ENCODE measurements at places on chromosomes 7 and 10.

- no peak for DNase-seq
These were observed 32.1 kb downstream of the JCAD start for GRCh38 chr10:30027057-30028005.

GRCh38 chr7:1197997-1198625 is 34.6 kb upstream of the UNCX start:
- no peak for DNase-seq

DNA sequence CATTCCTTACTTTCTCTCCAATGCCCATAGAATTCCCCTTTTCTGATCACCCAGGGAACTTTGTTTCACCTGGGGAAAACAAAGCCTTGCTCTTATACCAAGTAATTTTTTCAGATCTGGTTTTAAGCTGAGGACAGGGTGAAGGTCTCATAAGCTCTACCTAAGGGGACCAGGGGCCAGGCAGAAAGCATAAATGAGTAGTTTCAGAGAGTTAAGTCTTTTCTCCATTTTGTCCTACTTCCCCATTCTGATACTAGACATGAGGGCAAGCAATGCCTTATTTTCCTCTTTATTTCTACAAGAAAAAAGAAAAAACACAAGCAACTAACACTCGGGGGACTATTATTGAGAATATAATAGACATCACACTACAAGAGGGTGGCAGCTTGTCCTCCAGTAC is 2.9 kb downstream of the AKR1D1 start:
- no peak for DNase-seq

GRCh38 chr10:71254834-71255549 is 42.6 kb downstream of the UNC5B start:
- no peak for DNase-seq

- DNase-seq = no peak
These were observed 19.8 kb downstream of the MDFIC start for GRCh38 chr7:114941692-114942091.

GRCh38 chr7:124618871-124619270 is 146.7 kb downstream of the GPR37 start:
- DNase-seq = no peak

DNA sequence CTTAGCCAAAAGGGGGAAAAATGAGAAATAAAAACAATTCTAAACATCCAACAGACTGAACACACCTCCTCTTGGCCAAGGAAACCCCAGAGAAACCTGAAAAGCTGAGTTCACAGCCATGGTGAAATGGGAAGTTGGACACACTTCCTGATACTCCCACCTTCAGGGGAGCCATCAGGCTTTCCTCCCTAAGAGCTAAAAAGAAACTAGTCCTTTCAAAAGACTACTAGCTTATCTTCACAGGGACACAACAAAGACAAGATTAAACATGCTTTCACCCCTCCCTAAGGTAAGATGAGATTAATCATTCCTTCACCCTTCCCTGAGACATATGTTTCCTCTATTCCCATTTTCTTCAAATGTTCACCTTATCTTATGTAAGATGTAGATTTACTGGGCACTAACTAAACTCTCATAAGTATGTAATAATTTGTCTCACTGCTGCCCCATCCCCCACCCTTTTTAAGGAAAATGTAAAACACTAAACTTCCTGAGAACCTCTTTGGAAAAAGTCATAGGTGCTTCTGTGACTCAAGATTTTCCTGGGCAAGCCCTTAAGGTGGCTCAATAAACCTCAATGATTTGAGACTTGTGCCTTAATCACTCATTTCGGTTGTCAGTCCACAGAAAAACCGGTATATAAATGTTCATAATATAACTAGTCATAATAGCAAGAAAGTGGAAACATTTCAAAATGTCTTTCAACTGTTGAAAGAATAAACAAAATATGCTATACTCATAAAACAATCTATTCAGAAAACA is 40.5 kb downstream of the HTR7 start:
- no peak for DNase-seq

DNA sequence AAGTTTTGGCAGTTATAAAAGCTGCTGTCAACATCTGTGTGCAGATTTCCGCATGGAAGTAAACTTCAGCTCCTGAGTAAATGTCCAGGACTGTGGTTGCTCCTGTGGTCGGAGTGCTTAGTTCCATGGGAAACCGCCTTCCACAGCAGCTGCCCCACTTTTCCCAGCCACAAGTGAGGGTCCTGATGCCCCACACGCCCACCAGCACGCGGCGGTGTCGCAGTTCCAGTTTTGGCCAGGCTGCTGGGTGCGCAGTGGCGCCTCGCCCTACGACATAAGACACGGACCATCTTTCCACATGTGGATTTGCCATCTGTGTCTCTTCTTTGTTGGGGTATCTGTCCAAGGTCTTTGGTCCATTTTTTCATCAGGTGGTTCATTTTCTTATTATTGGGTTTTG is 167.1 kb downstream of the DIP2C start:
- DNase-seq = peak; percentile 80

DNA sequence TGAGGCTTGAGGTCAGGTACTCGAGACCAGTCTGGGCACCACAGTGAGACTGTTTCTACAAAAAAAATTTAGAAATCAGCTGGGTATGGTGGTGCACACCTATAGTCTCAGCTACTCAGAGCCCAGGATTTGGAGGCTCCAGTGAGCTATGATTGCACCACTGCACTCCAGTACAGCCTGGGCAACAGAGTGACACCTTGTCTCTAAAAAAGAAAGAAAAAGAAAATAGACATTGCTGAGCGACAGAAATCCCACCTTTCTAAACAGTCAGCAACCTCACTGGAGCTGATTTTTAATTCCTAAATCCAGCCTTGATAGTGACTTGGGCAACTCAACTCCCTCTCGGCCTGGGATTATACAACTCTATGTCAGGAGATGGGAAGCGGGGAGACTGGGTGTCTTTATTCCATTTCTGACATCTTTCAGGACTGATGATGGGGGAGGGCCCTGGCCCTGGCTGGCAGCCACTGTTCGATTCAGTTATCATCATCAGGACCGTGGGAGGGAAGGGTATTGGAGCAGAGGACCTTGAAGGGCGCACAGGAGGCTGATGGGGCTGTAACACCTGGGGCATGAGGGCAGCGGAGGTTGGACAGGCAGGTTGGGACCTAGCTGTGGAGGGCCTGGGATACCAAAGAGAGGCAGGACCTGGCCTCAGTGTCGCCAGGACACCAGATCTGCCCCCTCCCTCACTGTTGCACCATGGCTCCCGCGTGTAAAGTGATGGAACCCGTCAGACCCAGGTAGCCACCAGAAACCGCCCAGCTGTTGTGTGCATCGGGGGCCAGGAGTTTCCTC is 14.7 kb downstream of the HSPB1 start:
- no peak for DNase-seq

DNA sequence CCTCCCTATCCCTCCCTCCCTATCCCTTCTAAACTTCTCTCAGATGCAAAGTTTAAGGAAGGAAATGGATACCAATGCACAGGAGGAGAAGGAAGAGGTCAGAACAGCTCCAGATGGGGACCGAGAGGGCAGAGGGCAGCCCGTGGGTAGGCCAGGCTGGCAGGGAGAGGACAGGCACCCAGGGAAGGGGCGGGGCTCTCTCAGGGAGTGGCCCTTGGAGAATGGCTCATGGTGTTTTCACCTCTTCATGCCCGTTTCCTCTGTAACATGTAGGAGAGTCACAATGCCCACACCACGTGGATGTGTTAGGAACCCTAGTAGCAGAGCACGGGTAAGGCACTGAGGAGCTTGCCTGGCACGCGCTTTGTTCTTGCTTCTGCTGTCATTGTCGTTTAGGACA is 264.5 kb downstream of the CELF2 start:
- DNase-seq = no peak

GRCh38 chr10:11150231-11150731 is 132.6 kb downstream of the CELF2 start:
- DNase-seq = no peak

- DNase-seq = no peak
These were observed 452 bp downstream of the SEMA3C start for GRCh38 chr7:80918399-80918798.

- no peak for DNase-seq
These were observed 29.0 kb upstream of the ATXN7L1 start for GRCh38 chr7:105905209-105905909.

- DNase-seq = no peak
These were observed 220.0 kb upstream of the SEMA3C start for GRCh38 chr7:81138870-81139269.

GRCh38 chr10:32937911-32938424 is 20.1 kb downstream of the ITGB1 start:
- no peak for DNase-seq

DNA sequence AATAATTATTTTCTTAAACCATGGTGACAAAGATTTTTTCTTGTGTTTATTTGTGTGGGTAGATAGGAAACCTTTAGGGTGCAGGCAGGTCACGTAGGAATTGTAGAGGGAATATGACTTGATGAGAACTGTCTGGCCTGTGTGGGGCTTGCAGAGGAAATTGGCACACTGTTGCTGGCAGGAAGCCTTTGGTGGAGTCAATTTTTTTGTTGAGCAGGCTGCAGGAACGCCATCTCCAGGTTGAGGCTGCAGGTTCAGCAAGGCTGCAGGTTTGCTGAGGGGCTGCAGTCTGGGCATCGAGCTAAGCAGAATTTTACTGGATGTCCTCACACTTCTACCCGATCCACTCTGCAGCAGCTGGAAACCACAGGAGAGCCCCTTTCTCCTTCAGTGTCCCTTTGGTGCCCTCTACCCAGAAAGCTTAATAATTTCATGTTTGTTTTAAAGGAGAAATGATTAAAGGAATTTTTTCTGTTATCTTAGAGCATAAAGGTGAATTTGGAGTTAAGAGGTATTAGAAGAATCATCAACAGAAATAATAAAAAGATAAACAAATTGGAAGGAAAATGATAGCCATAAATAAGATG is 37.0 kb downstream of the TBC1D12 start:
- DNase-seq = no peak

DNA sequence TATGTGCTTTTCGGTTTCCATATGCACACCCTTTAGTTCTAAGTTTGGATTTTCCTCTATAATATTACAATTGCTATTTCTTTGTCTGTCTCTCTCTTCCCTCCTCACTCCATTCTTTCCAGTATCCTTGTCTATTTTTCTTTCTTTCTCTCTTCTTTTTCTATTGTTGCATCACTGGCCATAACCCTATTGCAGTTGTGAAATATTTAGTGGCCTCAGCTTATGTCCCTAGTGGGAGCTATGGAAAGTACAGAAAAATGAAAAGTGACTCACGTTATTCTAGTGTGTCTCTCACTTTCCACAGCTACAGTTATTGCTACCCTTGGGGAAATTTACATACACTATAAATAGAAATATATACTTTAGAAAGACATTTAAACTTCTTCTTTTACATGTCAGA is 59.1 kb downstream of the CNTNAP2 start:
- DNase-seq = no peak

DNA sequence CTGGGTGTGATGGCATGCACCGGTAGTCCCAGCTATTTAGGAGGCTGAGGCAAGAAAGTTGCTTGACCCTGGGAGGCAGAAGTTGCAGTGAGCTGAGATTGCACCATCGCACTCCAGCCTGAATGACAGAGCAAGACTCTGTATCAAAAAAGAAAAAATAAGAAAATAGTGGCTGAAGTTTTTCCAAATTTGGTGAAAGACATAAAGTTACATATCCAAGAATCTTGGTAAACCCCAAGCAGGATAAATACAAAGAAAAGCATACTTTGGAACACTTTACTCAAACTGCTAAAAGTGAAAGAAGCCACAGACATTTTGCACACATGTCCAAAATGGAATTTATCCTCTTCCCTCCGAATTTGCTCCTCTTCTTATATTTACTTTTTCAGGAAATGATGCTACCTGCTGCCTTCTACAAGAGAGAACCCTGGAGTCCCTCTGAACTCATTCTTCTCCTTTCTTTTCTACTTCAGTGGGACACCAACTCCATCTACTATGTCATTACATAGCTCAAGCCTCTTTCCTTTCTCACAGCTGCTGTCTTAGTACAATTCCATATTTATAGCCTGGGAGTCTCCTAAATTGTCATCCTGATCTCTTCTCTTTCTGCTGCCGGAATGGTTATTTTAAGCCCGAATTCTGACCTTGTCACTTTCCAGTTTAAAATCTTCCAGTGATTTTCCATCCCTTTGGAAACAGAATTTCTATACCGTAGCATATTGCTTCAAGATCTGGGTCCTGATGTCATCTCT is 17.3 kb upstream of the SMNDC1 start:
- DNase-seq = no peak

GRCh38 chr7:91557789-91558404 is 293.7 kb downstream of the FZD1 start:
- no peak for DNase-seq

DNA sequence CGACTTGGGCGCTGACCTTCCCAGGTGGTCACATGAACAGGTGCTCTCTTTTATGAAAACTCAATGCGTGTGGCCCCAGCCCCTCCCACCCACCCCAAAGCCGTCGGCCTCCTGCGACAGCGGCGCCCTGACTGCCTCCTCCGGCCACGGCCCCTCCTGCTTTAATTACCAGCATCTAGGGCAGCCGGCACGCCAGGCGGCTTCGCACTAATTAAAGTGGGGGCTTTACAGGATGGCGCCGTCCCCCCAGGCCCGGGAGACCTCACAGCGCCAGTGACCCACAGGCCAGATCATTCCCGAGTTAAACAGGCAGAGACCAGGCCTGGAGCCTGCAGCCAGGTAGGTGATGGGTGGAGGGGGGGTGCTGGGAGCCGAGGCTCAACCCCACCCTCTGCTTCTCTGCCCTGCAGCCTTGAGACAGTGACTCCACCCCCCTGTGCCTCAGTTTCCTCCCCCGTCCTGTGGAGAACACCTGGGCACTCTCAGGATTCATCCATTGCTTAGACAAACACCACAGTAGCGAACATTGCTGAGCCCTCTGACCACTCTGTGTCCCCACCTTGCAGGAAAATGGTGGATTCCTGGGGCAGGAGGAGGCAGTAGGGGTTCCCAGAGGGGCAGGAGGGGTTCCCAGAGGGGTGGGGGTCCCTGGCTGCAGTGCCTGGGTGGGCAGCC is 100.8 kb downstream of the MICALL2 start:
- no peak for DNase-seq

DNA sequence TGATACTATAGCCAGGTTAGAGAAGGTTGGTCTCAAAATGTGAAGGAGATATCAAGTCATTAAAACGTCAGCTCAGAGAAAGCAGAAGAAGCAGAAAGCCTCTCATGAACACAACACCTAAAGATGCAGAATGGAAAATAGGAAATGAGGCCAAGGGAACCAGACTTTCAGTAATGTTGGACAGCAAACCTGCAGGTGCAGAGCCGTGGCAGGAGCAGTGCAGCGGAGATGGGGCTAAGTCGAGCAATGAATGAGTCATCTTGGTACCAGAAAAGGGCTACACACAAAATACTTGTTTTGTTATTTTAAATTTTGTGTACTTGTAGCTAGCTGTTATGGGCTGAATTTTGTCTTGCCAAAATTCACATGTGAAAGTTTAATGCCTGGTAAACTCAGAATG is 479.6 kb upstream of the POM121L12 start:
- no peak for DNase-seq

DNA sequence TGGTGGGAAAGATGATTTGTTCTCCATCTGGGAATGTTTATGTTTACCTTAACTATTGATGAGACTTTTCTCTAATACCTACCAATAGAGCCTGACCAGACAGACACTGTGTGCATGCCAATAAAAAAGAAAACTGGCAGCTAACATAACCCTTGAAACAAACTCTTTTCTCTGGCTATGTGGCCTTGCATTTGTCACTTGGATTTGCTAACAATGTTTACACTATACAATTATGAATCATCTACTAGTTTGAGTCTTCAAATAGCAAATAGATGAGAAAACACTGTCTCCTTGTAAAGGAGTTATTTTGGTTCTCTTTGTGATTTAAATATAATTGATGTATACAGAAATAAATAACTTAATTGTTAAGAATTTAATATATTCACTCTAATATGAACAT is 273.1 kb downstream of the SEMA3D start:
- no peak for DNase-seq
